ENCODE measurements at places on chromosomes 1 and 21.

GRCh38 chr1:168932539-168932938 lies 174.0 kb upstream of the ATP1B1 start:
- peak; percentile 61 for DNase-seq

- DNase-seq = peak; percentile 51
Observed at GRCh38 chr21:33849834-33850233, 65.8 kb downstream of the ATP5PO start.

DNA sequence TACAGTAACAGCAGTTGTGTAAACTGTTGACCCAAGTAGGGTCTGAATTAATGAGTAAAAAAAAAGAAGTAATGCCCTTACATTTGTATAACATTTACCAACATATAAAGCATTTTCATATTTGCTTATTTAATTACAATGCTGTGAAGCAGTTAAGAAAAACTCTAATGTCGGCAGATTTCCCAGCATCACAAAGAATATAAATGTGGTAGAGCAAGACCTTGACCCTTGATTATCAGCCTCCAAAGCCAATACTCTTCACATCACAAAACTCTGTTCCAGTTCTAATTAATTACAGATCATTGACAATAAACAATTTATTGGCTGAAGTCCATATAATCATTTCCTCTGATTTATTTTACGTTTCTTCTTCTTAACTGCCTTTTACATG lies 130.2 kb downstream of the DUSP10 start:
- no peak for DNase-seq

GRCh38 chr1:23395154-23395724 lies 25.6 kb upstream of the ZNF436 start:
- no peak for DNase-seq

DNA sequence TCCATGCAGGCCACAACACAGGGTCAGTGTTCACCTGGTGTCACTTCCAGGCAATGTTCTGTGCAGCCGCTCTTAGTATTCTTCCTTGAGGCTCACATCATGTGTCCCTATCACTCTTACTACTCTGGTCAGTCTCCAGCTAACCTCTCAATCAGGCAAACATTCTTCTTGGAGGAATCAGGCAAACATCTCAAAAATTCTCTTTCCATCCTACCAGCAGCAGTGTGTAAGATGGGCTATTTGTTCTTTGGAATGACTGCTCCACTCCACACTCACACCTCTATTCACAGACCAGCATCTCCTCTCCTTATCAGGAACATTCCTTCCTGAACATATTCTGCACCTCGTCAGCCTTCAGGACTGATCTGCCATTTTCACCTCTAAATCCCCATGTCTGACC lies 4.0 kb downstream of the S100A7A start:
- no peak for DNase-seq

DNA sequence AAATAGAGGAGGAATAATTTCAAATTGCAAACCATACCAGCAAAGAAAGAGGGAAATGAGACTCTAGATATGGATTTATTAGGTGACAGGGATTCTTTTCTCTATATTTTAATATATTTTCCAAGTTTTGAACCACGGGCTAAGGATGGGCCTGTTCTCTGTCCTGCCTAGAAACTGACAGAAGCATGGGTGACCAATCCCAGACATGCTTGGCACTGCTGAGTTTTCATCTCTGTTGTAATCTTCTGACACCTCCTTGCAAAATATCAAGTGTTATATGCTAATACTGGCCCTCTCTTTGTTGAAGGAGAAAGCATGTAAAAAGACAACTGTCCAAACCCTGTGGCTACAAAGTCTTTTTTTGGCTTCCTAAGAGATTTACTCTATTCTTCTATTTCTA lies 774 bp upstream of the ANGPTL7 start:
- no peak for DNase-seq

GRCh38 chr1:117904485-117904884 lies 24.9 kb downstream of the GDAP2 start:
- DNase-seq = no peak

DNA sequence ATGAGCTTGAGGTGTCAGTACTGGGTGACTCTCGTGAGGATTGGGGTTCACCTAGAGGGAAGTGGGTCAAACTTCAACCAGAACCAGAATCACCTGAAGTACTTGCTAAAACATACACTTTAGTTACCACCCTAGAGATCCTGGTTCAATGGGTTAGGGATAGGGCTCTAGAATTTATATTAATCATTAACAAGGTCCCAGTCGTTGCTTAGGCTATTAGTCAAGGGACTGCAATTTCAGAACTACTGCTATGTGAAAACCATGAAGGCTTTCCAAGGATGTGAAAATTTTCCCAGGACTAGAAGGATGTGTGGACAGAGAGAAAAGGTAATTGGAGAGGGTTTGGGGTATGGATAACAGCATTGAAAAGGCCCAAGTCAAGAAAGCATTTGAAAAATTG lies 162.6 kb downstream of the GRIK1 start:
- no peak for DNase-seq

DNA sequence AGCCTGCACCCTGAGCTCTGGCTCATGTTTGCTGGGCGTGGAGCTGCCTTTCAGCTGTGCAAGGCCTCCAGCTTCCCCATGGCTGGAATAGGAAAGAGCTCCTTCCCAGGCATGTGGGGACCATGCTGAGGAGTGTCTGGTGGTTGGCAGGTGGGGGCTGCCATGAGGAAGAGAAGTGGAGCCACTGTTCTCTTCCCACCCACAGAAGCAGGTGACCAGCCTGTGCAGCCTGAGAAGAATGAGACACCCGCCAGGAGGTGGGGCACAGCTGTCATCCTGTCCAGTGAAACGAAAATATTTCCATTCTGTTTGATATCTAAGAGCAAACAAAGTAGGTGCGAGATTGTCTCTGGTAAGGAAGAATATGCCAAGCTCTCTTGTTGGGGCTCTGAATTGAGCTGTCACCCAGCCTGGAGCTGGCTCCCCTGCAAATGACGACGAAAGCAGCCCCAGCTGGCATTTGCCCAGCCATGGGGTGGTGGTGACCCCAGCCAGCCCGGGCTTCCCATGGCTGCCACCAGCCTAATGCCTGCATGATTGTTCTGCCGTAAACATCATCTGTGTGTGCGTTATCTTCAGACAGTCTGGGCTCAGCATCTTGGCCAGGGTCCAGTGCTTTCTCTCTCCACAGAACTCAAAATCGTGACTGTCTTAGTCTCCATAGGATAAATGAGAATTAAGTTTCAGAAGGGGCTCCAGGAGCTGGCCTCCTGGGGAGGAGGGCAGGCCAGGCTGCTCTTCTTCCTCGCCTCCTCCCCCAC lies 429.8 kb upstream of the VAMP3 start:
- no peak for DNase-seq

GRCh38 chr1:26999440-26999987 lies 6.0 kb downstream of the TRNP1 start:
- DNase-seq = peak; percentile 96
